ENCODE measurements at places on chromosomes 2 and 18.
A peak's percentile ranks its signal among the peaks of the same experiment; 100 is the strongest.

GRCh38 chr2:79453918-79454317, 58.9 kb upstream of the CTNNA2 start:
- DNase-seq: no peak

- no peak for DNase-seq
Observed at GRCh38 chr18:33700513-33700976, 122.5 kb downstream of the ASXL3 start.

- DNase-seq: no peak
Observed at GRCh38 chr2:15223887-15224286, 337.2 kb downstream of the NBAS start.

GRCh38 chr18:55878224-55878623, 290.2 kb upstream of the TCF4 start:
- DNase-seq: no peak

DNA sequence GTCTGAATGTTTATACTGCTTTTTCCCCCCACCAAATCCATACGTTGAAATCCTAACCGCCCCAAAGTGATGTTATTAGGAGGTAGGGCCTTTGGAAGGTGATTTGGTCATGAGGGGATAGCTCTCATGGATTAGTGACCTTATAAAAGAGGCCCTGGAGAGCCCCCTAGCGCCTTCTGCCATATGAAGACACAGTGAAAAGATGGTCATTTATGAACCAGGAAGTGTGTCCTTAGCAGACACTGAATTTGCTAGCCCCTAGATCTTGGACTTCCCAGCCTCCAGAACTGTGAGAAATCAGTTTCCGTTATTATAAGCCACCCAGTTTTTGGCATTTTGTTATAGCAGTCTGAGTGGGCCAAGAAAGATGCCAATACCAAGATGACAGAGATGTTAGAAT, 7.2 kb upstream of the TSN start:
- DNase-seq: peak; percentile 40

DNA sequence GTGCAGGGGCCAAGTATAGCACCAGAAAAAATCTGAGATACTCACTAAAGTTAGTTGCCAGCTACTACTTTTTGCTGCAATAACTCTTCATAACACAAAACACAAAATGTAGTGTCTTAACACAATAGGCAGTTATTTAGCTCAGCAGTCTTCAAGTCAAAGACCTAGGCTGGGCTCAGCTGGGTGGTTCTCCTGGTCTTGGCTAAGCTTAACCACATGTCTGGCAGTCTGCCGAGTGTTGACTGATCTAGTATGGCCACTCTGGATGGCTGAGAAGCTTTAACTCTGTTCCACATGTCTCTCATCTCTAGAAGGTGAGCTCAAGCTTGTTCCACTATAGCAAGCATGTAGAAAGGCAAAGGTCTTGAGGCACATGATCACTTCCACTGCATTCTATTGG, 451.6 kb downstream of the SOX11 start:
- DNase-seq: no peak

- DNase-seq: no peak
Observed at GRCh38 chr2:120612931-120613330, 122.7 kb upstream of the GLI2 start.

GRCh38 chr18:43141208-43141607, 25.7 kb upstream of the RIT2 start:
- no peak for DNase-seq
